Type B pancreatic cell (in vitro differentiated cells): ENCODE measurements at places on chromosomes 7 and 10. TPM values are rescaled to one million over a fixed set of nuclear protein-coding genes. Genes with fewer than 3 reads are reported as not detected.

DNA sequence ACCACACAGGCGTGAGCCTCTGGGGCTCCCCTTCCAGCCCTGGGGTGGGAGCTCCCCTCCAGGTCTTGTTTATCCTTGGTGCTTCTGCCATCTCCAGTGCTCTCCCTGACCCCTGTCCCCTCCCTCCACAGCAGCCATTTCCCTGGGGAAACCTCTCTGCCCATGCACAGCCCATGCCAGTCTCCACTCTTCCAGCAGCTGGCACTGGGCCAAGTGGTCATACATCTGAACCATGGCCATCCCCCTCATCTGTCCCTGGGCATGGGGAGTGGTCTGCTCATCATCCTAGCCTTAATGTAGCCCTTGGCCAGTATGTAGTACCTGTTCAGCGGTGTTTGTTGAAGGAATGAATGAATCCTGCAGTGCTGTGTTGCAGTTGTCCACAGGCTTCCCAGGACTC, 172.4 kb upstream of the ZNF32 start:
- H3K4me3 ChIP-seq = no peak overlapping the region
- H3K27ac ChIP-seq = no peak overlapping the region
- H3K4me1 ChIP-seq = peaks cover 22% of the 10 kb centered on the region
- no peak for DNase-seq
- H3K27me3 ChIP-seq = no peaks in the 10 kb centered on the region

DNA sequence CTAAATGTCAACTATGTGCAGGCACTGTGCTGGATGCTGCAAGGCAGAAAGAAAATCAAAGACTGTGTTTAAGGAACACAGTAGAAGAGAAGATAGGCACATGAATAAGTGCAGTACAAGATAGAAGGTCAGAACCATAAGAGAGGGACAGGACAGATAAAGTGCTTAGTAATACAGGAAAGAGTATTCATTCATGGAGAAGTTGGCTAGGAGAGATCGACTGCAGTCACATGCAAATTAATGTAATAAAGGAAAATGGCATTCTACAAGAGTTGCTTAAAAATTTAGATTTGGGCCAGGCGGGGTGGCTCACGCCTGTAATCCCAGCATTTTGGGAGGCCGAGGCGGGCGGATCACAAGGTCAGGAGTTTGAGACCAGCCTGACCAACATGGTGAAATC, 24.8 kb downstream of the KIF5B start:
- peaks cover 62% of the 10 kb centered on the region for H3K36me3 ChIP-seq
- H3K4me1 ChIP-seq = no peaks in the 10 kb centered on the region
- H3K27me3 ChIP-seq = no peaks in the 10 kb centered on the region
- no peak for DNase-seq
- H3K27ac ChIP-seq = no peak overlapping the region

ITPRID1 gene
- 0.07 and 0.14 TPM in 2 replicates for total RNA-seq

SUGCT gene
- 5.8 and 7.1 TPM in 2 replicates for total RNA-seq

DNA sequence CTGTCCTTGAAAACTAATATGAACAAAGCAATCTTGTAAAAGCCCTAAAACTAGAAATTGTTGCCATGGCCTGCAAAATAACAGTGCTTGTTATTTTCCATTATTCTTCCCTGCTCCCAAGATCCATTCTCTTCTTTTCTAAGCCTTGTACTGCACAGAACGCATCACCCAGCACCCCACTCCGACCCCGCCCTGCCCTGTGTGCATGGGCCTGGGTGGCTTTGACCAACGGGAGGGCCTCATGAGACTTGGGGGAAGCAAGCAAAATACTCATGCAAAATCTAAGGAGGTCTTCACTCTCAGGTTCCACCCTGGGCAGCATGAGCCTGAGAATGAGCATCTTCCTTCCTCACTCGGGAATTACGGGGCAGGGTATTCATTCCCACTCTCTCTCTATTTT, 32.4 kb downstream of the NPY start:
- no peaks in the 10 kb centered on the region for H3K36me3 ChIP-seq
- H3K27ac ChIP-seq = no peak overlapping the region

DNA sequence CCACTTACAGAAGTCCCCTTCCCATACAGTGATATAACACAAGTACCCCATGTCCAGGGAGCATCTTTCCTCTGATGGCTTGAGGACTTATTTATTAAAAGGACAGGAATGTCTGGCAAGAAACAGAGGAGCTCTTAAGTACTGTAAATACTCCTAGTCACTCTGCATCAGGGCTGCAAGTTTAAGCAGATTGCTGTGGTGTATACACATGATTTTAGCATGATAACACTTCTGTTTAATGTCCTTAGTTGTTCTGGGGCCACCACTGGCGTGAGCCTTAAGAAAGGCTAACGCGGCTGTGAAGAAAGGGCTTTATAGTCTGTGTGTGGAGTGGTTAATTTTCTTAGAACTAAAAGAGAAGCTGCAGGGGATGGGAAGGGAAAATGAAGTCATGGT, 65.7 kb downstream of the GBF1 start:
- peaks cover 46% of the 10 kb centered on the region for H3K4me1 ChIP-seq
- no peak for DNase-seq
- no peak overlapping the region for H3K4me3 ChIP-seq
- peaks cover 8% of the 10 kb centered on the region for H3K36me3 ChIP-seq
- no peaks in the 10 kb centered on the region for H3K27me3 ChIP-seq
- peak overlapping the region; percentile 5 for H3K27ac ChIP-seq

RADIL gene
- 0.93 and 11.8 TPM in 2 replicates for total RNA-seq

- no peaks in the 10 kb centered on the region for H3K36me3 ChIP-seq
- no peak for DNase-seq
- peaks cover 9% of the 10 kb centered on the region for H3K4me1 ChIP-seq
- no peak overlapping the region for H3K4me3 ChIP-seq
Measured at GRCh38 chr7:19327018-19327417, 181.8 kb upstream of the FERD3L start.

HOXA4 gene
- total RNA-seq = 28.5 and 37.6 TPM in 2 replicates

- H3K4me1 ChIP-seq = no peaks in the 10 kb centered on the region
- H3K36me3 ChIP-seq = peaks cover 10% of the 10 kb centered on the region
- no peaks in the 10 kb centered on the region for H3K27me3 ChIP-seq
Measured at GRCh38 chr7:91864070-91864469, 16.4 kb downstream of the MTERF1 start.

DNA sequence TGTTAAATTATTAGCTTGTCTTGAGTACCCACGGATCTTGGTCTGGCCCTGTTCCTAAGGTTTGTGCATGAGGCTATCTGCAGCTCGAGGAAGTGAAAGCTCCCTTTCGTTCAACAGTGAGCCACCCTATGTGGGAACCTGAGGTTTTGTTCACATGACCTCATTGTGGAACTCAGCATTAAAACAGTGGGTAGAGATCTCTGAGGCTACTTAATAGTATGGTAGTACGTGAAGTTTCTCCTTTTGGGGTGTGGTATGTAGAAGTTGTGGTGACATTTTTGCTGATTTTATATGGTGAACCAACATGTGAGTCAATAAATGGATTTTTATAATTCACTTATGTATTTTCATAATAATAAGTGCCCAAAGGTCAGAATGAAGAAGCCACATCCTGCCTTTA, 252.7 kb upstream of the FERD3L start:
- no peaks in the 10 kb centered on the region for H3K36me3 ChIP-seq
- peaks cover 15% of the 10 kb centered on the region for H3K4me1 ChIP-seq
- no peak overlapping the region for H3K4me3 ChIP-seq

DNA sequence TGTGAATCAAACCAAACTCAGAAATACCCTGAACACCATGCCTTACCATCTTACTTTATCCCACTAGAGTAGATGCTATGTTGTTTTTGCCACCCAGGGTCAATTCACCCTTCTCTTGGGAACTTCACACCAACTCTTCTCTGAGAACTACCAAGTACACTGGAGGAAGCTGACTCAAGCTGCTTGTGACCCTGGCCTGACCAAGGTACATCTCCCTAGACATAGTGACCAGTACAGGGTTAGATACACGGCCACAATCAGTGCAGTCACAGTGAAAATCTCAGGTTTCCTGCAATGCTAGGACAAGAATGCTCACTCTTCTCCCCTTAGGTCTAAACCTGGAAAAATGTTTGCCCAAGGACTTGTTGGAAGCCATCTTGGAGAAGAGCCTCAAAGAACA, 31.8 kb downstream of the EZH2 start:
- H3K4me3 ChIP-seq = no peak overlapping the region
- no peaks in the 10 kb centered on the region for H3K36me3 ChIP-seq
- no peak overlapping the region for H3K27ac ChIP-seq
- no peak for DNase-seq
- H3K4me1 ChIP-seq = peaks cover 38% of the 10 kb centered on the region

STRIP2 gene
- 1.00 and 8.7 TPM in 2 replicates for total RNA-seq

- peaks cover under 1% of the 10 kb centered on the region for H3K4me1 ChIP-seq
- no peak for DNase-seq
- H3K4me3 ChIP-seq = no peak overlapping the region
- H3K27ac ChIP-seq = no peak overlapping the region
Measured at GRCh38 chr10:51389415-51390321, 309.7 kb downstream of the CSTF2T start.

COBL gene
- 25.7 and 47.1 TPM in 2 replicates for total RNA-seq
